Uterus (tissue), 4 donors: ENCODE measurements at places on chromosomes 16 and 17. TPM values are rescaled to one million over a fixed set of nuclear protein-coding genes. Genes with fewer than 3 reads are reported as not detected.

DNA sequence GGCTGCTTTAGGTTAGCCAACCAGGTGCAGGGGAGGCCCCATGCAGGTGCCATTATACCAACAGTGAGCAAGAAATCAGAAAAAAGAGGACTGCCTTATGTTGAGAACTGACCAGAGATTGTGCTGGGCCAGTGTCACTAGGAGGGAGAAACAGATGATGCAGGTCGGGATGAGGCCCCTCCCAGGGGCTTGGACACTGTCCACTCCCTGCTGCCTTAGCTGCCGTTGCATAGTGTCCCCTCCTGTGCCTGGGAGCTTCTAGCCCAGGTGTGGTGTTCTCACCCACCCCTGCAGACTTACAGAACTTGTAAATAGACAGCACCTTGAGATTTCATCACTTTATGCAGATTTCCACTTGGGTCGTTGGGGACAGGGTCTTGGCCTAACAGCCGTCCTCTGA is 36.7 kb downstream of the PLD6 start:
- DNase-seq = no peak
- no peak overlapping the region for H3K4me3 ChIP-seq
- no peaks in the 10 kb centered on the region for H3K27me3 ChIP-seq
- H3K36me3 ChIP-seq = no peaks in the 10 kb centered on the region
- no peaks in the 10 kb centered on the region for H3K4me1 ChIP-seq

DNA sequence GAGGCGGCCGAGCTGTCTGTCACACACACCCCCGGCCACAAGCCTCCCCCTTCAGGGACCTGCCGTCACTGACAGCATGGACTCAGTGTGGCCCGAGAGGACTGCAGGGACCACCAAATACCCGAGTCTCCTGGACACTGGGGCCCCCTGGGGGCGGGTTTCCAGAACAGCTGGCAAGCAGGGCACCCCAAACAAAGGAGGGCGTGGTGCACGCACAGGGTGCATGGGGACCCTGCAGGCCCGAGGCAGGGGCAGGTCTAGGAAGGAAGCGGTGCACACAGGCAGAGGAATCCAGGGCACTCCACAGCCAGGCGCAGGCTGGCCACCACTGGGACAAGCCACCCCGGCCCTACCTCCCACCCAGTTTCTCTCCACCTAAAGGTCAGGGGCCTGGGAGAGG is 28.7 kb upstream of the ENPP7 start:
- H3K36me3 ChIP-seq = no peaks in the 10 kb centered on the region
- no peak overlapping the region for H3K27ac ChIP-seq
- H3K4me3 ChIP-seq = no peak overlapping the region
- H3K27me3 ChIP-seq = no peaks in the 10 kb centered on the region
- no peaks in the 10 kb centered on the region for H3K4me1 ChIP-seq

DNA sequence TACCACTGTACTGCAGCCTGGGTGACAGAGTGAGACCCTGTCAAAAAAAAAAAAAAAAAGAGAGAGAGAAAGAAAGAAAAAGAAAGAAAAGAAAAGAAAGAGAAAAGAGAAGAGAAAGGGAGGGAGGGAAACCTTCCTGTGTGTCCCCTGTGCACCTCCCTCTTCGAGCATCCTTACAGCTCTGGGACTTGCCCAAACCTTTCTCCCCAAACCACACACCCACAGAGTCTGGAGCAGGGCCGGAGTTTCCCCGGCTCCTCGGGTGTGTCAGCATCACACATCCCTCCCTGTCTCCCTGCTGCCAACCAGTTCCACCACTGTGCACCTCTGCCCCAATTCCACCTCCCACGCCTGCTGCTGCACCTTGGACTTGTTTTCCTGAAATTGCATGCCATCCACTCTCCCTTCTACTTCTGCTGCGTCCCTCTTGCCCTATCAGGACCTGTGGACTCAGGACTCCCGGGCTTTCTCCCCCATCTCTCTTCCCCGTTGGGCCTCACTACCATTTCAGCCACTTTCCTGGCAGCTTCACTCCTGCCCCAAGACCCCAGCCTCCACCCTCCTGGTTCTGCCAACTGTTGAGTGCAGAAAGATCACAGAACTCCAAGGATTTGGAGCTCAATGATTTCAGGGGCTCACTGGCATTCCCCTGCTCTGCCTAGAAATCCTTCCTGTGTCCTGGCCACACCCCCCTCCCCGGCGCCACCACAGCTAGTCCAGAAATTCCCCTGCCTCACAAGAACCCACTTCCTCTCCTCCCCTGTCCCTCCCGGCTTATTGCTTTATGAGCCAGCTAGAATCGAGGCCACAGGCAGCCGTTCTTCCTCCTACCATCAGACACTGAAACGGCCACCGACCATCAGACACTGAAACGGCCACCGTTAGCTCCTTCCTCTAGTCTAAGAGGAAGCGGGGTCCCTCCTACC is 3.7 kb upstream of the CDK3 start:
- no peaks in the 10 kb centered on the region for H3K36me3 ChIP-seq
- no peaks in the 10 kb centered on the region for H3K27me3 ChIP-seq
- no peaks in the 10 kb centered on the region for H3K4me1 ChIP-seq
- no peak for DNase-seq
- H3K4me3 ChIP-seq = no peak overlapping the region
- no peak overlapping the region for H3K27ac ChIP-seq

- no peaks in the 10 kb centered on the region for H3K4me1 ChIP-seq
- H3K36me3 ChIP-seq = no peaks in the 10 kb centered on the region
- DNase-seq = no peak
- no peak overlapping the region for H3K4me3 ChIP-seq
- no peaks in the 10 kb centered on the region for H3K27me3 ChIP-seq
- no peak overlapping the region for H3K27ac ChIP-seq
Measured at GRCh38 chr16:71383054-71383773, 24.7 kb downstream of the CALB2 start.

DNA sequence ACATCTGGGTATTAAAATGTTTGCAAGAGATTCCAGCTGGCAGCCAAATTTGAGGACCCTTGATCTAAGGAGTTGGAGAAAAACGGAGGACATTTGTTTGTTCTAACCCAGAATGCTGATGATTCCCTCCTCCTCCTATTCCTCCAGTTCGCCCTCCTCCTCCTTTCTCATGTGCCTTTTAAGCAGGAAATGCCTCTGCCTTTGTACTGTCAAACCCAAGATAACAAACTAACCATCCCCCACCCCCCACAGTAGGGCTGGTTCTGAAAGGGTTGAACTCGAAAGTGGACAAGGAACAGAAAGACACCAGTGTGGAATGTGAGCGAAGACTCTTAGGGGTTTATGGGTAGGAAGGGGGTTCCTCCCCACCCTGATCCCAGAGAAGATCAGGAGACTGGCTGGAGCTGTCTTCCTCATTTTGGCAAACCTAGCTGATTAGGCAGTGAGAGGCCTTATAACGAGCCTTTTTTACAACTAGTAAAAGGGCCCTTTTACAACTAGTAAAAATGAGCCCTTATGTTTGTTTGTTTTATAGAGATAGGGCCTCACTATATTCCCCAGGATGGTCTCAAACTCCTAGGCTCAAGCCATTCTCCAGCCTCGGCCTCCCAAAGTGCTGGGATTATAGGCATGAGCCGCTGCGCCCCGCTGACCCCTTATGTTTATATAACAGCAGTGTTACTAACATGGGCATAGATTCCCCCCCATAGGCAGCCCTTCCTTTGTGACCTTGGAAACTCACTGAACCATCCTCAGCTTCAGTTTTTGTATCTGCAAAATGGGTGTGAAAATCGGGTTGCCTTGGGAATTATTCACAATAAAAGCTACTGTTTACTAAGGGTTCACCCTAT is 975 bp downstream of the CHD9 start:
- DNase-seq = peak; percentile 43
- no peaks in the 10 kb centered on the region for H3K27me3 ChIP-seq
- H3K36me3 ChIP-seq = no peaks in the 10 kb centered on the region
- peak overlapping the region; percentile 70 for H3K27ac ChIP-seq

- no peak overlapping the region for H3K4me3 ChIP-seq
- no peak for DNase-seq
- no peaks in the 10 kb centered on the region for H3K27me3 ChIP-seq
- no peaks in the 10 kb centered on the region for H3K36me3 ChIP-seq
- no peak overlapping the region for H3K27ac ChIP-seq
Measured at GRCh38 chr17:15342460-15342859, 1.1 kb upstream of the TEKT3 start.

- H3K27me3 ChIP-seq = no peaks in the 10 kb centered on the region
- H3K36me3 ChIP-seq = no peaks in the 10 kb centered on the region
- no peak overlapping the region for H3K27ac ChIP-seq
- H3K4me3 ChIP-seq = no peak overlapping the region
- no peak for DNase-seq
Measured at GRCh38 chr17:71987634-71988033, 133.2 kb upstream of the SOX9 start.

Gene EMC8
- 21.1 TPM for total RNA-seq

- no peaks in the 10 kb centered on the region for H3K36me3 ChIP-seq
- H3K4me3 ChIP-seq = no peak overlapping the region
- no peak for DNase-seq
Measured at GRCh38 chr16:72508191-72508590, 336.2 kb upstream of the PMFBP1 start.

Gene MSL1
- total RNA-seq = 88.4 TPM

GRCh38 chr17:67365738-67366192 is 612 bp downstream of the PSMD12 start:
- no peaks in the 10 kb centered on the region for H3K27me3 ChIP-seq
- H3K27ac ChIP-seq = peak overlapping the region; percentile 89
- no peak for DNase-seq
- no peaks in the 10 kb centered on the region for H3K36me3 ChIP-seq
- peak overlapping the region; percentile 86 for H3K4me3 ChIP-seq

DNA sequence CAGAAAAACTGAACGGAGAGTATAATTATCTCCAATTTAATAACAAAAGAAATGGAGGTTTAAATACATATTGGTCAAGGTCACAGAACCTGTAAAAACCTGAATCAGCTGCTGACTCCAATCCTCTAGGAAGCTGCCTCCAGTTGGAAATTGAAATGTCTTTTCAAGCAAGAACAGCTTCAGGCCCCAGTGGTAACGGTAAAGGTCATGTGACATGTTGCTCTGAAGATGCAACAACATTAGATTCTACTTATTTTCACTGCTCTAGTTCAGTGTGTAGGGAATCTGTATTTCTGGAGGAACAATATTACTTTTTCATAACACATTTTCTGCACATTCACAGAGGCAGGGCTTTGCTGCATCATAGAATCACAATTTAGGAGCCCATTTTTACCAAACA is 58.8 kb downstream of the TBX4 start:
- DNase-seq = no peak
- no peak overlapping the region for H3K27ac ChIP-seq
- no peaks in the 10 kb centered on the region for H3K36me3 ChIP-seq
- no peak overlapping the region for H3K4me3 ChIP-seq
- H3K27me3 ChIP-seq = no peaks in the 10 kb centered on the region

Gene KRT9
- not detected for total RNA-seq

- no peaks in the 10 kb centered on the region for H3K27me3 ChIP-seq
- DNase-seq = no peak
- H3K4me1 ChIP-seq = no peaks in the 10 kb centered on the region
- H3K4me3 ChIP-seq = no peak overlapping the region
Measured at GRCh38 chr16:17926461-17926860, 410.1 kb downstream of the NPIPA8 start.

GRCh38 chr16:68298907-68299561 is 11.7 kb downstream of the SLC7A6OS start:
- H3K4me3 ChIP-seq = no peak overlapping the region
- H3K4me1 ChIP-seq = no peaks in the 10 kb centered on the region
- H3K27ac ChIP-seq = no peak overlapping the region
- DNase-seq = peak; percentile 31

DNA sequence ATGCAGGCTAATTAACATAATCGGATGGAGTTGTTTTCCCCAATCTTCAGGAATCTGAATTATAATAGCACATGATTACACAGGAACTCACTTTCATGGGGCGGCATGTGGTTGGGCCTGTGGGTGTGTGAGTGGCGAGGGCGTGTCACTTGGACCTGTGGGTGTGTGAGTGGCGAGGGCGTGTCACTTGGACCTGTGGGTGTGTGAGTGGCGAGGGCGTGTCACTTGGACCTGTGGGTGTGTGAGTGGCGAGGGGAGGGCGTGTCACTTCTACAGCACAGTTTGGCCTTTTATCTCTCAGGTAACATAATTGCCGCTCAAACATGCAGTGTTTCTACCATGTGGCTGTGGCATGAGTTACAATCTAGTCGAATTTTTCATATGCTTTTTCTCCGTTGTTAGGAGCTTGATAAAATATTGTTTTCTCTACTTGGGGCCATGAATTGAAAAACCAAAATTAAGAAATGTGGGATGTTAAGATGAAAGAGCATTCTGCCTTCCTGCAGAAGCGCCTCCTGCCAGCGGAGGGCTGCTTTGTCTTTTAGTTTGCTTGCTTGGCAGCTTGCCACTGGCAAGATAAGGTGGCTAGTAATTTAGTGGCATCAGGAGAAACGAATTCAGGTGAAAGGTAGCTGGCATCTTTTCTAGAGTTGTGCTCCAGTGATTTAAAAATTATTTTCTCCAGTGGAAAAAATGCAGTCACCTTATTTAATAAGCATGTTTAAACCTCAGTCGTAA is 36.2 kb downstream of the USP10 start:
- no peak for DNase-seq
- H3K36me3 ChIP-seq = no peaks in the 10 kb centered on the region
- peak overlapping the region; percentile 65 for H3K27ac ChIP-seq
- H3K27me3 ChIP-seq = no peaks in the 10 kb centered on the region

DNA sequence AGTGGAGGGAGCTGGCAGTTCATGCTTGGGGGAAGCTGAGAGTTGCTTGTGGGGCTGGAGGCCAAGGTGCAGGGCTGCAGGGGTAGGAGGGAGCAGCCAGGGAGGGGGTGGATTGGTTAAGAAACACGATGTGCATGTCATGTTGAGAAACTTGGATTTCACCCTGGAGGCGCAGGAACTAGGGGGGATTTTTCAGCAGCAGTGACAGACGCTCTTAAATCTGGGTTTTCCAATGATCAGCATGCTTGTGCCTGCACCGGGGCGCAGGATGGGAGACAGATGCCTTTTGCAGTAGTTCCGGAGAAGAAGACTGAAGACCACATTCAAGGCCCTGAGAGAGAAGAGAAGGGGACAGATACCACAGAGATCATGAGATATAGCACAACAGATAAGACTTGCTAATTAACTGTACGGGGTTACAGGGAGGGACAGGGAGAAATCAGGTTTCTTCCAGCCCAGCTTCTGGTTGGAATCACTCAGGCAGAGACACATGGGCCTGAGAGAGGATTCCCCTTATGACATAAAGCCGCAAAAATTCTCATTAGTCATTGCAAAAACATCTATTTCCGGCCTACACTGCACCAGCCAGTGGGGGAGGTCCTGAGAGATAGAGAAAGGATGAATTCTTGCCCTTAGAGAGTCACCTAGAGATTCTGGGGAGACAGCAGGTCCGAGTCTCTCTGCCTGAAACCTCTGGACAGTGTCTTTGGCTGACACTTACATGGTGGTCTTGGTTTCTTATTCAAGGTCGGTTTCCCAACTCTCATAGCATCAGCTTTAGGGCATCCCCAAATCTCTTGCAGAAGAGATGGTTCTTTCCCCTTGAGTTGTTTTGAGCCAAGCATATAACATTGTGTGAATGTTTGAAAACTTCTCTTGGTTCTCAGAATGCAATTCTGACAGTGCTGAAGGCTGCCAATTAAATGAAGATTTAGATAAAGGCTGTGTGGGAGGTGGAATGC is 27.1 kb downstream of the CDH13 start:
- H3K27me3 ChIP-seq = no peaks in the 10 kb centered on the region
- H3K4me1 ChIP-seq = peaks cover 5% of the 10 kb centered on the region
- no peak for DNase-seq
- no peaks in the 10 kb centered on the region for H3K36me3 ChIP-seq
- H3K27ac ChIP-seq = no peak overlapping the region

Gene TMEM238L
- total RNA-seq = not detected

Gene IL34
- total RNA-seq = not detected

Gene PAFAH1B1
- total RNA-seq = 189 TPM

- no peak for DNase-seq
- H3K4me3 ChIP-seq = no peak overlapping the region
- H3K36me3 ChIP-seq = no peaks in the 10 kb centered on the region
- H3K4me1 ChIP-seq = no peaks in the 10 kb centered on the region
- H3K27me3 ChIP-seq = no peaks in the 10 kb centered on the region
- no peak overlapping the region for H3K27ac ChIP-seq
Measured at GRCh38 chr16:52113533-52114183, 433.3 kb downstream of the TOX3 start.
